PC-3 (cell line): ENCODE measurements at places on chromosomes 1 and 21. TPM values are rescaled to one million over a fixed set of nuclear protein-coding genes. Genes with fewer than 3 reads are reported as not detected.

Gene CHRNB2
- not detected in 2 replicates for total RNA-seq

Gene RSPO1
- not detected in 2 replicates for total RNA-seq

Gene GRIK1
- not detected in 2 replicates for total RNA-seq

Gene C1orf94
- total RNA-seq = not detected in 2 replicates

Gene KCNE2
- total RNA-seq = not detected in 2 replicates

Gene FAM72D
- total RNA-seq = 7.8 and 10.7 TPM in 2 replicates

Gene MYOC
- total RNA-seq = not detected in 2 replicates

Gene CAMK2N1
- 51.2 and 56.9 TPM in 2 replicates for total RNA-seq

Gene ACTN2
- not detected in 2 replicates for total RNA-seq

Gene RAB13
- 41.2 and 42.3 TPM in 2 replicates for total RNA-seq

Gene ERG
- total RNA-seq = not detected in 2 replicates

Gene EFNA1
- total RNA-seq = 29.4 and 49.9 TPM in 2 replicates

Gene NBPF4
- total RNA-seq = 0.07 TPM in 1 of 2 replicates, not detected in the other

Gene CFAP107
- total RNA-seq = not detected in 2 replicates

Gene FBXO2
- 13.4 and 15.3 TPM in 2 replicates for total RNA-seq

Gene HSPB7
- total RNA-seq = not detected in 2 replicates

Gene SERTAD4
- total RNA-seq = 2.6 and 4.5 TPM in 2 replicates

Gene MYBPH
- not detected in 2 replicates for total RNA-seq

Gene TEX38
- total RNA-seq = not detected in 2 replicates

Gene ILDR2
- under 0.01 TPM in 1 of 2 replicates, not detected in the other for total RNA-seq

Gene BNIPL
- total RNA-seq = 0.51 and 2.4 TPM in 2 replicates

Gene KRTAP21-2
- total RNA-seq = not detected in 2 replicates

Gene TMOD4
- 1.8 and 2.7 TPM in 2 replicates for total RNA-seq

Gene ADAMTSL4
- 0.81 and 0.87 TPM in 2 replicates for total RNA-seq

Gene GPX7
- not detected in 2 replicates for total RNA-seq

Gene SELP
- not detected in 2 replicates for total RNA-seq

Gene LCE1A
- not detected in 2 replicates for total RNA-seq

Gene ETV3L
- total RNA-seq = not detected in 2 replicates

Gene EYA3
- 17.1 and 17.3 TPM in 2 replicates for total RNA-seq

Gene VTCN1
- 0.12 TPM in 1 of 2 replicates, not detected in the other for total RNA-seq

Gene CLCA1
- total RNA-seq = not detected in 2 replicates

Gene HENMT1
- total RNA-seq = 1.1 and 1.3 TPM in 2 replicates

Gene AHDC1
- total RNA-seq = 15.2 and 20.4 TPM in 2 replicates

Gene PIK3R3
- total RNA-seq = 17.7 and 18.5 TPM in 2 replicates

Gene ZYG11A
- 0.40 and 0.47 TPM in 2 replicates for total RNA-seq

Gene FAM3B
- not detected in 2 replicates for total RNA-seq

Gene TRIM17
- total RNA-seq = not detected in 2 replicates

Gene DDR2
- total RNA-seq = 0.77 and 1.4 TPM in 2 replicates

Gene LINGO4
- not detected in 2 replicates for total RNA-seq

Gene CNKSR1
- total RNA-seq = 32.1 and 34.5 TPM in 2 replicates

Gene DCST1
- not detected in 2 replicates for total RNA-seq

Gene SPRR1A
- not detected in 2 replicates for total RNA-seq

Gene CFHR1
- not detected in 2 replicates for total RNA-seq

Gene MPZ
- 0.18 TPM in 1 of 2 replicates, not detected in the other for total RNA-seq

Gene CD2
- not detected in 2 replicates for total RNA-seq

Gene TDRD5
- total RNA-seq = not detected in 2 replicates

Gene LRRIQ3
- 0.23 and 0.95 TPM in 2 replicates for total RNA-seq
